ENCODE measurements at places on chromosomes 1 and 21.

- peak; percentile 35 for DNase-seq
These were observed 41.1 kb upstream of the RUNX3 start for GRCh38 chr1:24970926-24971875.

DNA sequence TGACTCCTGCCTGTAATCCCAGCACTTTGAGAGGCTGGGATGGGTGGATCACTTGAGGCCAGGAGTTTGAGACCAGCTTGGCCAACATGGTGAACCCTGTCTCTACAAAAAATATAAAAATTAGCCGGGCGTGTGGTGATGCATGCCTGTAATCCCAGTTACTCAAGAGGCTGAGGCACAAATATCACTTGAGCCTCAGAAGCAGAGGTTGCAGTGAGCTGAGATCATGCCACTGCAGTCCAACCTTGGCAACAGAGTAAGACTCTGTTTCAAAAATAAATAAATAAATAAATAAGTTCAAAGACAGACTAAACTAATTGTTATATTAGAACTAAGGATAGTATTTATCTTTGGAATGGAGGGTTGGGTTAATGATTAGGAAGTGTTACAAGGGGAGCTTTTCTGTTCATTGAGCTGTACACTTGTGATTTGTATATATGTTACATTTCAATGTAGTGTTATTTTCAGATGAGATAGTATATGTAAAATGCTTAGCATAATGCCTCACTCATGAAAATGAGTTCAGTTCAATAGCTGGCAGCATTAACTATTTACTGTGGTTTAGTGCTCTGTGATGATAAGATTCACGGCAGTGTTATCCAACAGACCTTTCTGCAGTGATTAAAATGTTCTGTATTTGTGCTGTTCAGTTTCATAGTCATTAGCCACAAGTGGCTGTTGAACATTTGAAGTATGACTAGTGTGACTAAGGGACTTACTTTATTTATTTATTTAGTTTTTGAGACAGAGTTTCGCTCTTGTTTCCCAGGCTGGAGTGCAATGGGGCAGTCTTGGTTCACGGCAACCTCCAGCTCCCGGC lies 47.7 kb downstream of the OSBPL9 start:
- peak; percentile 77 for DNase-seq

DNA sequence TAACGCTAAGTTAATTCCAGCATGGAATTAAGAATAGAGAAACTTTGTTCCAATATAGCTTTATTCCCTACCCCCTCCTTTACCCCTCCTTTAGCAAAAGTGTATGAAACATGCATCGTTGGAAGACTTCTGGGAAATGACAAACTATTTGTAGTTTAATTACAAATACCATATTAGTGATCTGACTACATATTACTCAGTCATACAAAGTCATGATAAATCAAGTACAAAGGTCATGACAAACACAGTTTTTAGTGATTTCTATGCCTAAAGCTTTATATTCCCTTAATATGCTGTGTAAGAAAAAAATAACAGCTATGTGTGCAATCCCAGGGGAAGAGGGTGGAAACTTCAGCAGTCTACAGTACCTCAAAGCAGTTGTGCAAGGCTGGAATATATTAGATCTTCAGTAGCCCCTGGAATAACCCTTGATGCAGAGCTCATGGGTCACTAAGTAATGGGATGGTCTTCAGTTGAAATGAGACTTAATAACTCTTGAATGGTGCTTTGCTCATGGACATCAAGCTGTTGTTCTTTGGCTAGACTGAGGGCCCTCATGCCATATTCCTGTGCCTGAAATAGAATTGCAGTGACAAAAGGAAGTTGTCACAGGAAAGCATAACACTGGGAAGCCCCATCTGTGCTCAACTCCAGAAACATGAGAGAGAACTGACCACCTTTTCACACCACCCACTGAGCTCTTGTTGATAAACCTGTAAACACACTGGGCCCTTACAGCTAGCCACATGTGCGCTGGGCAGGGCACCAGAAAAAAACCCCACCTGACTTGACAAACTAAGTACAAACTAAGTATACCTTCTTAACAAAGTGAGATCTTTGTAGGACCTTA lies 25.3 kb downstream of the ZMYND12 start:
- DNase-seq = peak; percentile 53

DNA sequence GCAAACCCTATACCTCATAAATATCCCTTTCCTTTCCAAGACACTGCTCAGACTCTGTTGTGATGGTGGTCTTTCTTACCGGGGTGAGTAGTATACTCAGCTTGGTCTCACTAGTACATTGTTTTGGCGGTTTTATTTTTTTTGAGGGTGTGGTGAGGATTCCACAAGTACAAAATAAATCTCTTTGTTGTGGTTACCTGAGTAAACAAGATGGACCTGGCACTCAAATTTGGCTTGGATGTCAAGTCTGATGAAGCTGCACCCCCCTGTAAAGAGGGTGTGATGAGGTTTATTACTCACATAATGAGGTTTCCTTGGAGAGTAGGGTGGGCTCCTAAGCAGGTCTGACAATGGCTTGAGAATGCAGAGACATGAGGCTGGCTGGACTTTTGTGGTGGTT lies 68.2 kb upstream of the KCNJ6 start:
- DNase-seq = no peak

DNA sequence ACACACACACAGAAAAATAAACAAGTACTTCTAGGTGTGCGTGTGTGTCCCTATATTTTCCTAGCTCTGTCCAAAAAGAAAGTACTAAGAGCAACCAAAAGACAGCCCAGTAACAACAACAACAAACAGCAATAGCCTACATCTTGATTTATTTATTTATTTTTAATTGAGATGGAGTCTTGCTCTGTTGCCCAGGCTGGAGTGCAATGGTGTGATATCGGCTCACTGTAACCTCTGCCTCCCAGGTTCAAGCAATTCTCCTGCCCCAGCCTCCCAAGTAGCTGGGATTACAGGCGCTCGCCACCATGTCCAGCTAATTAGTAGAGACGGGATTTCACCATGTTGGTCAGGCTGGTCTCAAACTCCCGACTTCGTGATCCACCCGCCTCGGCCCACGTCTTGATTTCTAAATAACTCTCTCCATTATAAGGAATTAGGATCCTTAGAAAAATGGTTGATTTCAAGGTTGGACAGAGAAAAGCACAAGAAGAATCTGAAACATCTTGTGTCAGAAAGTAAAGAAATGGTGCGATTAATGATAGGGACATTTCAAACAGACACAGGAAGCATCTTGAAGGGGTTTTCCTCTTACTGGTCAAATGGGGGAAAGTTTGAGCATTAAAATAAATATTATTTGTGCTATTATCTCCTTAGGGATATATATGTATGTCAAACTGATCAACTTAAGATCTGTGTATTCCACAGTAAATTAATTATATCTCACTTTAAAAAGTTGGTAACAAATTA lies 59.4 kb downstream of the ARID4B start:
- DNase-seq = no peak

GRCh38 chr1:63973005-63973419 lies 199.2 kb downstream of the ROR1 start:
- no peak for DNase-seq

GRCh38 chr1:107135463-107135862 lies 5.4 kb upstream of the NTNG1 start:
- peak; percentile 75 for DNase-seq

DNA sequence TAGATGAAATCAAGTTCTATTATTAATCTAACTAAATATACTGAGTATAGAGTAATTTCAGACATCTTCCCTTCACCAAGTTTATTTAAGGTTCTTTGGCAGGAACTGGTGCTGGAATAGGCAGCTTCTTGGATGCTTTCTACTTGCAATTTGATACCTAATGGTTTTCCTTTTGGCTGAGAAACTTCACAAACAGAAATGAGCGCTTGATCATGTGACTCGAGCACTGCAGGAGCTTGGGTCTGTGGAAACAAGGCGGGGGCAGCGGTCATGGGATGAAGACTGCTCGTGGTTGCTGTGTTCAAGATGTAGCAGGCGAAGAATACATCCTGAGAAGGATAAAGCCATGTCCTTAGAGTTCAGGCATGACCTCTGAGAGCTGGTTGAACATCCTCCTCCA lies 136.8 kb downstream of the PTPRC start:
- peak; percentile 13 for DNase-seq

- DNase-seq = no peak
These were observed 84.5 kb downstream of the SPATA17 start for GRCh38 chr1:217715681-217716080.

GRCh38 chr1:245155272-245156040 lies 671 bp downstream of the KIF26B start:
- DNase-seq = peak; percentile 35

DNA sequence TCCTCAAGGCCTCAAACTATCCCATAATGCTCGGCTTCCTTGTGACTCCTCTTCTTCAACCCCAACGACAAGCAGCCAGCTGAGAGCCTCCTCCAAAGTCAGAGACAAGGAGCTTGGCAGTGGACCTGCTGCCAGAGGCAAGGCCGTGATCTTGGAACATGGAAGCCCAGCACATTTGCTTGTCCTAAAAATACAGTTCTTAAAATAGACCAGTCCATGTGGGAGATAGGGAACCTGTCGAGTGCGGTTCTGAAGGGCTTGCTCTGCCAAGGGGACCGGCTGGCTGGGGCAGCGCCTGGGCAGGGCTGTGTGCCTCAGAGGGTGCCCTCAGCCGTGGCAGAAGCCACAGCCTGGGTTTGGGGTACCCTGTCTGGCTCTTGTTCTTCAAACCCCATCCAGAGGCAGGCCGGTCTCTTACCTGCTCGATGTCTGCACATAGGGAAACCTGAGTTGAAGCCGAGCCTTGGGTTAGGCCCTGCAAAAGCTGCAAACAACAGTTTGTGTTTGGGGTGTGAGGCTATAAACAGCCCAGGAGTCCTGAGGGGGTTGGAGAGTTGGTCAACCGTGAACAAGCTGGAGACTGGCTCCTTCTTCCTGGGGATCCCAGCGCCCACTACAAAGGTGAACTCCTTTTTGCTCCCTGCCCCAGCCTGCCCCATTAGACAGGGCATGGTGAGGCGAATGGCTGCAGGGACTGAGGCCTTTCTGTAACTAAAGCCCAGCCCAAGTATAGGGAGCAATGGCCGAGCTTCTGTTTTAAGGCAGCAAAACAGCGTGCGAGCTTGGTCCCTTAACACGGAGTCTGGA lies 228.8 kb downstream of the CAMTA1 start:
- DNase-seq = no peak

- DNase-seq = no peak
These were observed 55.0 kb upstream of the ETV3 start for GRCh38 chr1:157193219-157193618.

DNA sequence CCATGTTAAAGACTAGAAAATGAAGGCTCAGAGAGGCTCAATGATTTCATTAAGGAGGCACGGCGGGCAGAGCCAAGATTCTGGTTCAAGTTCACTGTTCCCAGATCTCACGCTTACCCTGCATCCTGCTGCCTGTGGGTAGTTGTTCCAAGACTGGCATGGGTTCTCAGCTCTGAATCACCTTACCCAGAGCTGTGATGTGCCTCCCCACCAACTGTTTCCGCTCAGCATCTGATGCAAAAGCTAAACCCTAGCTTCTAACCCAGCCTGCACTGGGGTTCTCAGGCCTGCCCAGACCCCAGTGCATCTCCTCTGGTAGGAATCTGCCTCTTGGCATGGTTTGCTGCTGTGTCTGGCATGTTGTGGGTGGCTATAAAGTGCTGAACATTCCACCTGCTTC lies 11.8 kb downstream of the TNR start:
- no peak for DNase-seq

DNA sequence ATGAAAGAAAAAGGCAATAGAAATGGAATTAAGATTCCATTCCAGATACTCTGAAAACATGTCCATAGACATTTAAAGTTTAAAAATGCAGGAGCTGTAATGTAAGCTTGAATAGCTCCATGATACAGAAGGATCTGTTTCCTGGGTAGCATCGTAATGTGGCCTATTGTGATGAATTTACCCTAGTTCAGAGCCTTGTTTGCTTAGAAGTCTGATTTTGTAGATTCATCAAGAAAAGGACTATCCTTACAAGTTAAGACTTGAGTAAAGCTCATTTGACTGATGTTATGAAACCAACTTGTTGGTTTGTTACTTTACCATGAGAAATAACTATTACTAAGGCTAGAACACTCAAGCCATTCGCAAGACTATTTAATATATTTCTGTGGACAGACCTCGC lies 55.5 kb downstream of the KIF1B start:
- no peak for DNase-seq

DNA sequence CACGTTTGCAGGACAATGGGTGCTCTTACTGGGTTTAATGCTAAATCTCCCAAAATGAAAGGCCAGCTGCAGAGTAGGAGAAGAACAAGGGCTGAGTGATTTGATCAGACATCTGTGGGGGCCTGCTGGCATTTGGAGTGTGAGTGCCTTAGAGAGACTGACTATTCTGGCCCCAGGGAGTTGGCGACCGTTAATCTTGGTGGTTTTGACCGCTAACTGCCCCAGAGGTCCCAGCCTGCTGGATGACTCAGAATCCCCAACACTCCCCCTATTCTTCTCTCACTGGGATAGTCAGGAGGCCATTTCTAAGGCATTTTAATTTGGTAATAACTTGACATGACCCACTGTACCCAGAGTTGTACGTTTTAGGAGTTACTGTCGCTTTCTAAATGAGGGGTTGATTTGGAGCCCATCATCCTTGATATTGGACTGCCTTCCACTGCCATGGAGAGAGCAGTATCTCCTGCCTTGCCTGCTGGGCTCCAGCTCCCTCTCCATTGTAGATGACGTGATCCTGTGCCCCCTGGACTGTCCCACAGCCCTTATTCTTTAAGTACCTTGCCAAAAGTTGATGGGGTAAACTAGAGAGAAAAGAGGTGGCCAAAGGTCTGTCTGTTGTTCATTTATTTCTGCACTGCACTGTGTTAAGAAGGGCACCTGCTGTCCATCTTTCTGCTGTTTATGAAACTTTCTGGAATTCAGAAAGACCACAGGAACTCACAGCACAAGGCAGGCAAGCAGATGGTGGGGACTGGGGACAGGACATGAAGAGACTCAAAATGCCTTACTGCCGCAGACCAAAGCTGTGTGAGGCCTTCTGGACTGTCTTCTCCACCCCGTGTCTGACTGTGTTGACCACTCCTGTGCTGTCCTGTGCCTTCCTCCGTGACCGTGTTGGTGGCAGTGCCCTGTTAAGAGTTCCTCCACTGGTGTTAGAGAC lies 98.2 kb upstream of the ARTN start:
- peak; percentile 85 for DNase-seq

GRCh38 chr1:61139775-61140549 lies 57.6 kb downstream of the NFIA start:
- DNase-seq = no peak

GRCh38 chr1:173504268-173504667 lies 27.1 kb downstream of the PRDX6 start:
- no peak for DNase-seq

DNA sequence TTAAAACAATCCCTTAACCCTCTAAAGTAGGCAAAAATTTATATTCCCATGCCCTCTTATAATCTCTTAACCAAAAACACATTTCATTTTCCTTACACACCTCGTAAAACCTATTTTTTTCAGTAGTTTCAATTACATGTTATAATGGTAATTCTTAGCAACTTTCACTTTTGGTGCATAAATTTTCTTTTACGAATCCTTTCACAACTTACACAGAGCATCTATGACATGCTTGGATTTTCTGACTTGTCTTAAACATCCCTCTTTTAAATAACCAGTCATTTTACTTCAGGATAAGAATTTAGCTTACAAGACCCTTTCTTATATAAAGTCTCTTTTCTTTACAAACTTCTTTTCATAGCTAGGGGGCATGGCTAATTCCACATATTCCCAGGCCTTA lies 8.9 kb upstream of the MRPL55 start:
- DNase-seq = no peak

- DNase-seq = no peak
These were observed 320.2 kb downstream of the TM2D1 start for GRCh38 chr1:61404597-61405376.
